ENCODE measurements at places on chromosomes 4 and X.

DNA sequence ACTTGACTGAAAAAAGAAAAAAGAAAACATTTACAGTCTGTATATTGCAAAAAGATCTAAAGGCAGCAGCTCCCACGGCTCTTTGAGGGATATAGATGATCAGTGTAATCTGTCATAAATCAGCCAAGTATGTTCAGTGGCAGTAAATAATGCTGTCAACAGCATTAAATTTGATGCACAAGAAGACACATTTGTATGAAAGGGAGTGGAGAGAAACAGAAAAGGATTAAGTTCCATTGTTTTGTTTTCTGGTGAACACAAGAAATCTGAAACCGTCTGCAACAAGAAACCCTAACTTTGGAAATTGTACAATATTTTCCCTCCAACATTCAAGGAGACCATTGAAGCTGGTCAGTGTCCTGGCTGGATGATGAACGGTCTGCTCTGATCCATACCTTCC lies 27.6 kb upstream of the C1QTNF7 start:
- no peak for DNase-seq

- no peak for DNase-seq
Measured at GRCh38 chrX:66602381-66602938, 36.4 kb downstream of the EDA2R start.

DNA sequence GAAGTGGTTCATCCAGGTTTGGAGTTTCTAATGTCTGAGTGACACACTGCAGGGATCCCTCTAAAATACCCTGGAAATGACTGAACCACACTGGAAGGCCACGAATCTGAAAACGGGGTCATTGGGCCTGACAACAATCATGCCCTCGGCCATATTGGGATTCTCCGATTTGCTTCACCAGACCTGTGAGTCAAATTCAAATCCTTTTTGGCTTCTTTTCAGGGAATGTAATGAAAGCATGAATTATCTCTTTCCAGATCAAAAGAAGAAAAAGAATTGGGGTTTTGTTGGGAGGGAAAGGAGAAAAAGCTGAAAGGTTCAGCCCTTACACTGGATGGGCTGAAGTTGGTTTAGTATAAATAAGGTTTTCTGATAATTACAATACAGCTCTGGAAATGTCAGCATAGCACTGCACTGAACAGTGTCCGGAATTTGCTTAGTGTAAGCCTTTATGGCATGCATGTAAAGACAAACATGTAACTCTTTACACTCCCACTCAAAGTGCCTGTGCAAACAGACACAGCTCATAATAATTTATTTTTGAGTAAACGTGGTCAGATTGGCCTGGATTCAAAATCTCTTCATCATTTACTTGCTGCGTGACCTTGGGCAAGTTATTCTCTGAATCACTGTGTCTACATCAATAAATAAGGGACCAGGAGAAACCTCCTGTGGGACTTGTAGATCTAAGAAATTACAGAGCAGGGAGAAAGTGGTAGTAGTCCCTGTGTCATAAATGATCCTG lies 21.4 kb downstream of the CT47C1 start:
- no peak for DNase-seq

DNA sequence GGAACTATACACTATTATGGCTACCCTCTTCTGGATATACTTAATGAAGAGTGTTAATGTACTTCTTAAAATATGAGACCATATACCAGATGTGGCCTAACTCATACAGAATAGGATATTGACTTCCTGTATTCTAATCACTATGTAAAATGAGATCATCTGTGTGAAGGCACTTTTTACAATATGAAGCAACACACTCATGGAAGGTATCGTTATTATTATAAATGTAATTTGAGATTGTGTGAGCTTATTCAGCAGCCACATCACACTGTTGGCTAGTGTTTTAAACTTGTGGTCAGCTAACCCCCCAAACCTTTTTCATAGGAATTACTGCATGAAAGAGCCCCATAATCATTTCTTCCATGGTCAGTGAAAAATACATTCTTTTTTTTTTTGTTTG lies 281.8 kb upstream of the TEX13A start:
- no peak for DNase-seq

DNA sequence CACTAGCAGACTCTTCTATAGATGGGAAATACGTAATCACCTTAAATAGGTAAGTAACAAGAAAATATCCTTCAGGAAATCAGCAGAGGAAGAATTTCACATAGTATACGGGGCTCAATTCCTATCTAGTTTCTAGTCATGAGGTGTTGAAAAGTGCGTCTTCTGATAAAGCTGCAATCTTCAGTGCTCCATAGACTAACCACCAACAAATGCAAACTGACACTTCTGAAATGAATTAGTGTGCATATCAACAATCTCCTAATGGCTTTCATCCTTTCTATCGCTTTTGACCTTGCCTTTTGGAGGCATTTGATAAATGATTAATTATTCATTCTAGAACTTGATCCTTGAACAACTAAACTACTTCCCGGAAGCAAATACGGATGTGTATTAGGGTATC lies 2306.6 kb upstream of the AGA start:
- DNase-seq = no peak

DNA sequence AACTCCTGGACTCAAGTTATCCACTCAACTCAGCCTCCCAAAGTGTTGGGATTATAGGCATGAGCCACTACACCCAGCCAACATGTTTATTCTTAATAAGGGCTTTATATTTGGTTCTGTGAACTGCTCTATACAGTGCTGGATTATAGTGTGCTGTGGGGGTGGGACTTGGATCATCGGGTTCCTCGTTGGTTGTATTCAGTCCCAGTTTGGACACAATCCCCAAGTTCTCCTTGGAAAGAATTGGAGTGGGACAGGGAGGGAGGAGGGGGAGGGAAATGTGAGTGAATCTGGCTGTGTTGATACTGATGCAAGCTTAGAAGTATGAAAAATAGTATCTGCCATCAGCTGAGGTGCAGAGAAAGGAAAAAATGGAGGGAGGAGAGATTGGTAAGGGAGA lies 121.3 kb downstream of the KIT start:
- DNase-seq = no peak

- DNase-seq = no peak
Measured at GRCh38 chr4:34485252-34485651, 1759.1 kb downstream of the ARAP2 start.

GRCh38 chrX:19679787-19680186 lies 164.5 kb upstream of the MAP3K15 start:
- DNase-seq = no peak

GRCh38 chr4:168831585-168831918 lies 178.5 kb downstream of the CBR4 start:
- DNase-seq = no peak

- DNase-seq = no peak
Measured at GRCh38 chr4:177251237-177251636, 58.4 kb upstream of the NEIL3 start.

DNA sequence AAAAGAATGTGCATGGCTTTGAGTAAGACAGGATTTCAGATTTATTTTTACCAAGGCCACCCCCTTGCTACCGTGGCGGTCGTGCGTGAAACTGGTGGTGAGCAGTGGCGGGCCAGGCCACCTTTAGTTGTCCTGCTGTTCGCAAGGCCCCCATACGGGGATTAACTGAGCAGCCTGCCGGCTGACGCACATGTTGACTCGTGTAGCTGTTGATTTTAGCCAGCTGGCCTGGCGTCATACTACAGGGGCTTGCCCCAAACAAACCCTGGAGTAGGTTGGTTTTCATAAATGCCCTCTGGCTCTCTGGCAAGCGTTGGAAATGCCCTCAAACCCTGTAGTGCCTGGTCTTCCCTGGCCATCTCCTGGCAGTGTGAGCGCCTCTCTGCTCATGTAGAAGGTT lies 28.4 kb downstream of the WFS1 start:
- no peak for DNase-seq

- no peak for DNase-seq
Measured at GRCh38 chr4:34139346-34139745, 2105.0 kb downstream of the ARAP2 start.

GRCh38 chrX:13940671-13941070 lies 89.0 kb downstream of the GEMIN8 start:
- DNase-seq = no peak

- peak; percentile 20 for DNase-seq
Measured at GRCh38 chrX:103687696-103688201, 1.2 kb upstream of the MORF4L2 start.

DNA sequence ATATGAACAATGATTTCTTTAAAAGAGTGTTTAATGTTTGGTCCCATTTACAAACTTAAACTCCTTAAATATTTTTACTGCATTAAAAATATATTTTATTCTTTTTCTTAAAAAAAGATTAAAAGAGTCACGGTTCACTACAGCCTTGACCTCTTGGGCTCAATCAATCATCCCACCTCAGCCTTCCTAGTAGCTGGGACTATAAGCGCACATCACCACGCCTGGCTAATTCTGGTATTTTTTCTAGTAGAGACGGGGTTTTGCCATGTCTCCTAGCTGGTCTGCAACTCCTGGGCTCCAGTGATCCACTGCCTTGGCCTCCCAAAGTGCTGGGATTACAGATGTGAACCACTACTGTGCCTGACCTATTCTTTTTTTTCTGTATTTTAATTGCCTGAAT lies 104.7 kb upstream of the TLR2 start:
- DNase-seq = no peak

DNA sequence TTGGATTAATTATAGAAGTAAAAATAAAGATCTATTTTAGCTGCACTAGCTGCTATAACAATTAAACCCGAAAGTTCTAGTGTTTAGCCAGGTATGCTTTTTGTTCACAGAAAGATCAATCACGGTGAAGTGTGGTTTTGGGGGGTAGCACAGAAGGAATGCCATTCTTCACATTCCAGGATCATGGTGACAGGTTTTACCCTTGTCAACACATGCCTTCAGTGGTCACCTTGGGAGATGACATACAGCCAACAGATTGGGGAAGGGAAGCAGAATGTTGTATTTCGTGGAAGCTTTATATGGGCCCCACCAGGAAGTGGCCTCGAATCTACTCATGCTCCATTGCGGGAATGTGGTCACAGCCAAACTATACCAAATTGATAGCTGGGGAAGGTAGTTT lies 753.6 kb downstream of the RAPGEF2 start:
- no peak for DNase-seq

GRCh38 chrX:18146954-18147353 lies 73.7 kb downstream of the BEND2 start:
- DNase-seq = no peak

GRCh38 chr4:83905952-83906351 lies 370.0 kb downstream of the GPAT3 start:
- DNase-seq = no peak

DNA sequence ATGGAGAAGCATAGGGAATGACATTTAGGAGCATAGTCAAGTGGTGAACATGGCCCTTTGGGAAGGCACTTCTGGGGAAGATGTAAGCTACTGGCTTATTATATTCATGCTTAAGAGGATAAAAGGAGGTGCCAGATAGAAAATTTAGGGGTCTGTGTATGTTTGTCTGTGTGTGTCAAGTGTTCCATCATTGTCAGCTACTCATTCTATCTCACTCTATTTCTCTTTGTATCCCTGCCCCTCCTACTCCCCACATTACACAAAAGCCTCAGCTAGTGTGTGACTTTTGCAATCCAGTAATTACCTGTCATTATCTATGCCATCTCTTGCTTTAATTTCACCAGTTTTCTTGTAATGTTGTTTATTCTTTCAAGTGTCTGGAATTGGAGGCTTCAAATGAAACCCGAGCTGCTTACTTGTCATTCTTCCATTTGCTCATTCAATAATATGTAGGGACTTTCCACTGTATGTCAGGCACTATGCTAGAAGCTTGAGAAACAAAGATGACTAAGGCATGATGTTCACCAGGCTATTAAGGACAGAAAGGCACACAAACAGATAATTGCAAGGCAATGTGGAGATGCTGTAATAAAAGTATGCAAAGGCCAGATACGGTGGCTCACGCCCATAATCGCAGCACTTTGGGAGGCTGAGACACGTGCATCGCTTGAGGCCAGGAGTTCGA lies 229.8 kb upstream of the TEX13C start:
- no peak for DNase-seq
